Right hindlimb (tissue), 1 donor: ENCODE measurements at places on chromosomes 4 and X.

DNA sequence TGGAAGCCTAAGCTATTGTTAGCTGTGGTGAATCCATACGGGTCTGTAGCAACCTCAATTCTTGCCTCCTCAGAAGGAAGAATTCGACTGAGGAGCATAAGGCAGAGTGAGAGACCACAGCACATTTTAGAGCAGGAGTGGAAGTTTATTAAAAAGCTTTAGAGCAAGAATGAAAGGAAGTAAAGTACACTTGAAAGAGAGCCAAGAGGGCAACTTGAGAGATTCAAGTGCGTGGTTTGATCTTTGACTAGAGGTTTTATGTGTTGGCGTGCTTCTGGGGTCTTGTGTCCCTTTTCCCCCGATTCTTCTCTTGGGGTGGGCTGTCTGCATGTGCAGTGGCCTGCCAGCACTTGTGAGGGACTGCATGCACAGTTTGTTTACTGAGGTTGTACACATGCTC lies 880.6 kb upstream of the INTU start:
- DNase-seq: no peak

GRCh38 chrX:111736571-111736970 lies 55.6 kb downstream of the ALG13 start:
- DNase-seq: no peak

GRCh38 chrX:37712458-37712857 lies 26.9 kb downstream of the XK start:
- no peak for DNase-seq

DNA sequence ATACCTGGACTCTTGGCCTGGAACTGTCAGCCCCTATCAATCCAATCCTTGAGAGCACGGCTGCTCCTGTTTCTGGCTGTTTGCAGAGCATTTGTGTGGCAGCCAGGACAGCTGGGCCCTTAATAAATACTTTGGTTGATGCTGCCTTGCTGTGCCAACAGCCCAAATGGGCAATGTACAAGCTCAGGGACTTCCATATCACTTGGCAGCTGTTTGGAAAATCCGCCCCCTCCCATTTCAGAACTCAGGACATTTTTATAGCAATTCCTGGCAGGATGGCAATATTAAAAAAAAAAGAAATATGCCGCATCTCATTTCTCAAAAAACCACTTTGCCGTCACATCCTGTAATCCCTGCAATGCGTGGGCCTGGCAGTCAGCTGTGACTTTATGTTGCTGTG lies 218.9 kb downstream of the HS3ST1 start:
- DNase-seq: peak; percentile 36

DNA sequence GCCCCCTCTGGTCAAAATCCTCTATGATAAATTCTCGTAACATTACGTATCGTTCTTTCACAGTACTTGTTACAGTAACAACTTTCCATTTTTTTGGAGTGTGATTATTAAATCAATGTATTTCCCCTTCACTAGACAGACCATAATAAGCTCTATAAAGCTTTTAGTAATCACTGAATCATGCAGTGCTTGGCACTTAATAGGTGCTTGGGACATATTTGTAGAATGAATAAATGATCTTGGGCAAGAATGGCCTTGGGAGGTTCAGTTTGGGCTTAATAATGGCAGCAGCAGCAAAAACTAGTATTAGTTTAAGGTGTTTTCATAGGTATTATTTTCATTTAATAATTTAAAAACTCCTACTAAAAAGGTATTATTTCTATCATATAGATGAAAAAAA lies 33.4 kb upstream of the SFRP2 start:
- no peak for DNase-seq

DNA sequence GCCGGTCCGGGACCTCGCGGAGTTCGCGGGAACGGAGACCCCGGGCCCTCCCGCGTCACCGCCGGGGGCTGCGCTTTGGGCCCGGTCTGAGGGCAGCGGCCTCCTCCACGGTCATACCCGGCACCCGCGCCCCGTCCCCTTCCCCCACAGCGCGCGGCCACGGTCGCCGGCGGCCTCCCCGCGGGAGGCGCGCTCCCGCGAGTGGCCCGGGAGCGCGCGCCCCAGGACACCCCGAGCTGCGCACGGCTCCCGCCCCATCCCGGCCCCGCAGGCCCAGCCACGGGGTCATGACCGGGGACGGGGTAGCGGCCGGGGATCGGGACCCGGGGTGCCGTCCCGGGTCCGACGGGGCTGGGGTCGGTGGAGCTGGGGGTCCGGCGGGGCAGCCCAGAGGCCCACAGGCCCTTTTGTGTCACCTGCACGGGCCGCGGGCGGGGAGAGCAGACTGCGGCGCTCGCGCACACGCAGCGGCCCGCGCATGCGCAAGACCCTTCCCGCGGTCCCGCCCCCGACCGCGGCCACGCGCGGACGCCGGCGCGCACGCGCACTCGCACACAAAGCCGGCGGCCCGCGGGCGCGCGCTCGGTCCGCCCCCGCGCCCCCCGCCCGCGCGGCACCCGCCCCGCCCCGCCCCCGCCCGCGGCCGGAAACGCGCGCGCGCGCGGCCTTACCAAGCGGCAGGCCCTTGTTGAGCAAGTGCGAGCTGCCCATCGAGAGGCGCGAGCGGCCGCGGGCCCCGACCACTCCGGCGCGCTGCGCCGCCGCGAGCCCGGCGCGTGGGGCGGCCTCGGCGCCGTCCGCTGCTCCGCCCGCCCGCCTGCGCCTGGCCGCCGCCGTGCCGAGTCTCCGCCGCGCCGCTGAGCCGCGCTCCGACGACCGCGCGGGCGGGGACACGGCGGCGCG lies at the start of gene CTBP1:
Gene CTBP1, minus strand, starts transcription at position 886 of the 903 bp plus-strand sequence. CDS start 7,799 bp downstream, outside the sequence.
- peak; percentile 88 for DNase-seq

DNA sequence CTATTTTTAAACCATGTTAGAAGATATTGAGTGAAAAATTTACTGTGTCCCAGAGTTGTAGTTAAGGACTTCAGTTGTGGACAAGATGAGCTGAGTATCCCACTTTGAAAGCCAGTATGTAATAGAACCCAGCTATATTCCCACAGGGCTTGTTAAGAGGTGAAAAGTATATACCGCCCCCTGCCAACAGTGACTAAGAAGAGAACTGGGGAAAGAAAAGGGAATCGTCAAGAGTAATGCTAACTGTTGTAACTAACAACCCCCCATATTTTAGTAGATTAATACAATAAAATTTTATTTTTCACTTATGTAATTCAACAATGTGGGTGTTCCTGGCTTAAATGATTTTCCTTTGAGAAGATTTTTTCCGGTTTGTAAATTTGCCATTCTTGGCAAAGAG lies 250.4 kb upstream of the GIMD1 start:
- no peak for DNase-seq

DNA sequence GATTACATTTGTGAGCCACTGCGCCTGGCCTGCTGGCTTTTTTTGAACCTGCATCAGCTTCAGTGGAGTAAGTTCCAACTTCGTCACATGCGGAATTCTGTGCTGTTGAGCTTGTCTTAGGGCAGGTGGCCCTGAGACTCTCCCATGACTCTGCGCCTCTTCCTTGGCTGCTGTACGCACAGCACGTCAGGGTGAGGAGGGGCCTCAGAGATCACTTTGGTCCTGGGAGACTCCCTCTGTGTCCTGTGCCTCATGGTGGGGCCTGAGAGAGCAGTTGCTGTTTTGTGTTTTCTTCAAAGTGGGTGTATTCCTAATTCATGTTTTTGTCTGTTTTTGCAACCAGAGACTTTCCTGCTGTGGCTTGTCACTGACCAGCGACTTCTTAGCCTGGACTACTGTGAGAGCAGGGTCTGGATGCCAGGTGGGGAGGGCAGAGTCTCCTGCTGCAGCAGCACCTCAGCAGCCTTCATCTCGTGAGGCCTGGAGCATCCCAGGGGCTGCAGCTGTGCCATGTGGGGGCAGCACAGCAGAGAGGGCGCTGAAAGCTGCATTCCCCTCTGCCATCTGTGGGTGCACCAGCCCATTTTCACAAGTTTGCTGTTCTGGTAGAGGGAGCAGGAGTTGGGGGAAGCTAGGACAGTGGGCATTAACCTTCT lies 107.8 kb downstream of the TNIP2 start:
- no peak for DNase-seq

DNA sequence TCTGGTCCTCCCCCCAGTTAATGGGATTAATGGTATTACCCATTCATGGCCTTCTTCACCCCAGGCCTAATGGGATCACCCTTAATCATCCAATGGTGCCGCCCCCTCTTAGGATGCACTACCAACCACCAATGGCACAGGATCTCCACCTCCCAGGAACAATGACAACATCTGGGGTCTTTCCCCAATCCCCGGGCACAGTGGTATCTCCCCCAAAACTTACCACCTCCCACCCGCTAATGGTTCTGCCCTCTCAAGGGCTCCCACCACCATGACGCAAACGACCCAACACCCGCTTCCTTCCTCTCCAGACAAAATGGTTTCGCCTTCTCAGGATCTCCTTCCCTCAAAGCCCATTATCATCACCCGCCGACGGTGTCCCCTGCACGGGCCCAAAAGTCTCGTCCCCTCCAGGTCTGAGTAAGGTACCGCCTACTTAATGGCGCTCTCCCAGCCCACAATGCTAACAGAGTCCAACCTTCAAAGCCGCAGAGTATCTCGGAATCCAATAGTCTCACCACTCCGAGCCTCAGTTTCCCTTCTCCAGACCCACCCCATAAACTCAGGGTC lies 458 bp downstream of the GRIPAP1 start:
- no peak for DNase-seq

GRCh38 chr4:88836216-88836615 lies 138.6 kb upstream of the NAP1L5 start:
- DNase-seq: no peak

GRCh38 chr4:162163892-162164759 lies at the start of gene FSTL5:
Gene FSTL5, minus strand, starts transcription at chr4:162164000. Its CDS starts 52,604 bp downstream, at chr4:162111396.
- peak; percentile 91 for DNase-seq

- no peak for DNase-seq
Measured at GRCh38 chrX:38970845-38971244, 169.6 kb downstream of the MID1IP1 start.

- no peak for DNase-seq
Measured at GRCh38 chr4:135770505-135770904, 1568.9 kb upstream of the PABPC4L start.

GRCh38 chr4:110621328-110621812 lies 1.5 kb downstream of the PITX2 start:
- DNase-seq: no peak

GRCh38 chr4:183589461-183590099 lies 69.4 kb downstream of the RWDD4 start:
- no peak for DNase-seq

DNA sequence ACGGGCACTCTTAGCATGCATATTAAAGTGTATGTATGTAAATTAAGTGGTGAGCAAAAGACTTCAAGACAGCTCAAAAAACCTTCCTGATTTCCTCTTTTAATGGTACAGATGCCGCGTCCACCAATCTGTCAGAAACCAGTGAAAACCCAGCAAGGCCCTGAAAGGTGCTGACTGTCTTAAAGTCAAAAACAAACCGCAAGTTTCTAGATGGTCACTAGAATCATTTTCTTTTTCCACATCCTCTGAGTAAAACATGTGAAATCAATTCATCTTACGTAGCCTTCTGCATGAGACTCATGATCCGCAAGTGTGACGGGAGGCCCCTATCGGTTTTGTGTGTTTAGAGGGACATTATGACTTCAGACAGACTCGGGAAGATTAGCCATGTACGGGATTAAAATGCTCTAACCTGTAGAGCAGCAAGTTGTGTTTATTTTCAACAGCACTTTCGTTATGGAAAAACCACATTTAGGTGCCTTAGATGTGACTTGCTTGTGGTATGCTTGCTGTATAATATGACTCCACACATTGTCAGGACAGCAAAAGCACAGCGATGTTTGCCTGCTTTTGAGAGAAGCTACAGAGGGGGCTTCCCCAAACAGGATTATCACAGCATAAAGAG lies 88.2 kb upstream of the STS start:
- no peak for DNase-seq

DNA sequence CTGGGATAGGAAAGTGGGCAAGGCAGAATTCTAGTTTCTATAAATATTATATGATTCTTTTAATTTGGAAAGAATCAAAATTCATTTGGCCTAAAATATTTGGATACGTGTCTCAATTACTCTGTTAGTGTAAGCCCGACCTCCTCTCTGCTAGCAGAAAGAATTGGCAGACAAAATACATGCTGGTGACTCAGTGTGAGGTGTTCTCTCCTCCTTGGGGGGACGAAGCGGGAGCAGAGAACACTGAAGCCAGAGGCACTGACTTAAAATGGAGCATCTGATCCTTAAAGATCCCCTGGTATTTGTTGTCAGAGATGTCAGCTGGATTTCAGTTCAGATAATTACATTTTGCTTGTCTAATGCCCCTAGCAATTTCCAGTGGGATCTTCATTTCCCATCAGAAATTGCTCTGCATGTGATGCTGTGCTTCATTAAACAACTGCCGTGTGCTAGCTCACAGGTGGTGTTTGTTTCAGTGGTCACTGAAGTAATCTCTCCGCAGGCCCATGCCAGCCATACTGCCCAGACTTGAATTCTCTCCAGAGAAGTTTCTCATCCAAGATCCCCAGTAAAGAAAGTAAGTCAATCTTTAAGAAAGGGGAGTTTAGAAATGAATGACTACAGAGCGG lies 188.7 kb upstream of the TLL1 start:
- DNase-seq: no peak

DNA sequence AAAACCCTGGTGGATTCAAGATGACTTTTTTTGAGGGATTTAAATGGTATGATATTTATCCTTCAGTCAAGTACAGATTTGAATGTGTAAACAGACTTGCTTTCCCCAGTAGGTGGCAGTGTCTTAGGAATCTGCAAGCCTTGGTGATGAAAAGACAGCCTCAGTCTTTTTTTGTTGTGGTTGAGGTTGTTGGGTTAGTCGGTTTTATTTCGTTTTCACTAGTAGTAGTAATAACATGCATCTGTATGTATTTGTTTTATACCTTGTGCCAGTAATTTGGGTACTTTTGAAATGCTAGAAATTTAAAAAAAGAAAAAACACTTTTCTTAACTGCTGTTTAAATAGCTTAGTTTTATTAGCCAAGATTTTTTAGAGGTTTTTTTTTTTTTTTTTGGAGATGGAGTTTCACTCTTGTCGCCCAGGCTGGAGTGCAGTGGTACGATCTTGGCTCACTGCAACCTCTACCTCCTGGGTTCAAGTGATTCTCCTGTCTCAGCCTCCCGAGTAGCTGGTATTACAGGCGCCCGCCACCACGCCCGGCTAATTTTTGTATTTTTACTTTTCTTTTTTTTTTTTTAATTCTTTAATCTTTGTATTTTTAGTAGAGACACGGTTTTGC lies 39.2 kb downstream of the COPS4 start:
- DNase-seq: no peak

DNA sequence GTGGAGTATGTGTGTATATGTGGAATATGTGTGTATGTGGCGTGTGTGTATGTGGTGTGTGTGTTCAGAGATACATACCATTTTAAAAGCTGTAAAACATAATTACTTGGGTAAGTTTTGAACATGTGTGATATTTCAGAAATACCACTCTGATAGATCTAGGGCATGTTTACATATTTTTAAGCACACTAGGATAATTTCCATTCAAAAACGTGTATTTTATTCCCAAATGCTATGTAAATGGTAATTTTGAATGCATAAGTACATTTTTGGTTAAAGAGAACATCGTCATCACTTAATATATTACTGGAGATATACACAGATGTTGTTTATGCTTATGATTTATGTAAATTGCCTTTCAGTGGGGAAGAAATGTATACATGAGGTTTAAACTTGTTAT lies 34.7 kb upstream of the SHISA3 start:
- DNase-seq: no peak
